ENCODE measurements at places on chromosomes 16 and 17.

DNA sequence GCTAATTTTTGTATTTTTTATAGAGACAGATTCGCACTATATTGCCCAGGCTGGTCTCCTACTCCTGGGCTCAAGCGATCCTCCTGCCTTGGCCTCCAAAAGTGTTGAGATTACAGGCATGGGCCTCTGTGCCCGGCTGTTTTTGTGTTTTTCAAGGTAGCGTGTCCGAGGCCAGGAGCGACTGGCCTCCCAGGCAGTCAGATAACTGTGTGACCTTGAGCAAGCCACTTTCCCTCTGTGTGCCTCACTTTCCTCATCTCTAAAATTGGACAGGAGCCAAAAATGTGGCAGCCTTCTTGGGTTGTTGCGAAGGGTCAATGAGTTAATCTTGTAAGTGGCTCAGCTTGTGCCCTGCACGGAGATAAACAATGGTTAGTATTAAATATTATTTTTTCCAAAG, 2.4 kb downstream of the ABCC1 start:
- no peak for DNase-seq

GRCh38 chr16:24257958-24258357, 1.8 kb downstream of the CACNG3 start:
- no peak for DNase-seq

GRCh38 chr16:4200000-4200780, 41.7 kb downstream of the SRL start:
- peak; percentile 65 for DNase-seq

DNA sequence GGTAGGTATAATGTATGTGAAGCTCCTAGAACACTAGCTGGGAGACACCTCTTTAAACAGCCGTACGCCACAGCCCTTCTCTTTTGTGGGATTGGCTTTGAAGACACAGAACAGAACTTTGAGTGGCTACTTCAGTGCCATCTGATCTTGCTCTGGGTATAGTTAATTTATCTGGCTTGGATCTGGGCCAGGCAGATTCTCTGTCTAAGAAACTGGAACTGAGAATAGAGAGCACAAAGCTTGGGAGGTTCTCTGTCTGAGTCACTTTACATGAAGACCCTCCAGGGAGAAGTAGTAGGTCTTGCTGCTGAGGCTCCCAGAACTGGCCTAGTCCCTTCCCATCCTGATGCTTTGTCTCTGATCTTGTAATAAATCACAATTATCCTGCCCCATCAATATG, 721.0 kb upstream of the KIF2B start:
- DNase-seq, result no peak

DNA sequence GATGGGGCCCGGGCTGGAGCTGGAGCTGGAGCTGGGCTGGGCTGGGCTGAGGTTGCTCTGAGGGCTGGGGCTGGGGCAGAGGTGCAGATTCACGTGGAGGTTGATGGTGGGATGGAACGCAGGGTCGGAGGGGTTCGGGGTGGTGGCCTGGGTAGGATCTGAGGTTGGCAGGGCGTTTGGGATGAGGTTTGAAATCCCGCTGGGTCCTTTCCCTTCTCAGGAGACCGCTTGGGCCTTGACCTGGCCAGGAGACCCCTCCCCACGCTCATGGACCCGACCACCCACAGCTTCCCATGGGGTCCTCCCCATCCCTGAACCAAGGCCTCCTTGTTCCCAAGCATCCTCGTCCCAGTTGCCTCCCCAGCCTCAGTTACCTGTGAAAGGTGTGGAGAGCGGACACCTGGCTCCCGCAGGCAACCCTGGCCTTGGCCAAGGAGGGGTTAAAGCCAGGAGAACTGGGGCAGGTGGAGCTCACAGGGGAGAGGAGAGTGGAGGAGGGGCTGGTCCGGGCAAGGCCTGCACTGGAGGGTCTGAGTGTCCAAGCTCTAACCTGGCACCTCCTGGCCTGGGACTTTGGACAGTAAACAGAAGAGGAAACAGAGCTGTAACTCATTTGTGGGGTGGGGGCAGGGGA, at the start of gene ASGR2:
TSS of gene ASGR2 (minus strand) at position 582 of the 634 bp plus-strand sequence. CDS start 582 bp downstream, outside the sequence.
- DNase-seq, result no peak

DNA sequence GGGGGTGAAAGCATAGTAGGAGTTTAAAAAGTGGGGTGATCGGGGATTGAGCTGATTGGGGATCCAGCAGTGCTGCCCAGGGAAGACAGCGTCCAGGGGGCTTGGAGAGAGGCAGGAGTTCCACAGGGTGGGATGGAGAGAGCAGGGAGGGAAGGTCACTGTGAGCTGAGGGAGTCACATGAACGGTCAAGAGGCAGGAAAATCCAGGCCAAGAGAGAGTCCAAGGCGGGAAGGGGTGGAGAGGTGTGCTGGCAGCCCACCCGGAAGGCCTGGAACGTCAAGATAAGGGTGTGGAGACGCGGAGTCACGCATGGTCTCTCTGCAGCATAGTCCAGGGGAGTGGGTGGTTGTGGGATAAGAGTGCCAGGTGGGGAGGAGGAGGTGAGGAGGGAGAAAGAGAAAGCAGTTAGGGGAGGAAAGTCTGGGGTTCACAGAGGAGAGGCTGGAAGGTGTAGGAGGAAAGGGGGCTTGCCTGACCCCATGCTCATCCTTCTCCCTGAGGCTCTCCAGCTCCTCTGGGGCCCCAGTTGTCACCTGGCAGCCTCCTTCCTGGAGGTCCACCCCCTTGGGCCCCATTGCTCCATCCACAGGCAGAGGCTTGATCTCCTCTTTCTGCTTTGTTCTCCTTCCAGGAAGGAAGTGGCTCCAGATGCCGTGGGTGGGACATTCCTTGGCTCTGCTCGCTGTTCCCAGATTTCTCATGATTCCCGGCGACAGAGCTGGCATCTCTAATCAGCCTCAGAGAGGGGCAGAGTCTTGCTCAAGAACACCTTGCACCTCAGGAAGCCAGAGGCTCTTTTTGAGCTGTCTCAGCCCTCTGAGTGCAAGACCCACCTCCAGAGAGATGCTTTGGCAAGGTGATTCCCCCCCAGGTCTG, 28.7 kb downstream of the CCR7 start:
- peak; percentile 78 for DNase-seq

GRCh38 chr17:13359774-13360173, 242.0 kb downstream of the HS3ST3A1 start:
- no peak for DNase-seq

Measured in fibroblast of the aortic adventitia (primary cell).